ENCODE measurements at places on chromosomes 16 and 17. TPM values are rescaled to one million over a fixed set of nuclear protein-coding genes. Genes with fewer than 3 reads are reported as not detected.

DNA sequence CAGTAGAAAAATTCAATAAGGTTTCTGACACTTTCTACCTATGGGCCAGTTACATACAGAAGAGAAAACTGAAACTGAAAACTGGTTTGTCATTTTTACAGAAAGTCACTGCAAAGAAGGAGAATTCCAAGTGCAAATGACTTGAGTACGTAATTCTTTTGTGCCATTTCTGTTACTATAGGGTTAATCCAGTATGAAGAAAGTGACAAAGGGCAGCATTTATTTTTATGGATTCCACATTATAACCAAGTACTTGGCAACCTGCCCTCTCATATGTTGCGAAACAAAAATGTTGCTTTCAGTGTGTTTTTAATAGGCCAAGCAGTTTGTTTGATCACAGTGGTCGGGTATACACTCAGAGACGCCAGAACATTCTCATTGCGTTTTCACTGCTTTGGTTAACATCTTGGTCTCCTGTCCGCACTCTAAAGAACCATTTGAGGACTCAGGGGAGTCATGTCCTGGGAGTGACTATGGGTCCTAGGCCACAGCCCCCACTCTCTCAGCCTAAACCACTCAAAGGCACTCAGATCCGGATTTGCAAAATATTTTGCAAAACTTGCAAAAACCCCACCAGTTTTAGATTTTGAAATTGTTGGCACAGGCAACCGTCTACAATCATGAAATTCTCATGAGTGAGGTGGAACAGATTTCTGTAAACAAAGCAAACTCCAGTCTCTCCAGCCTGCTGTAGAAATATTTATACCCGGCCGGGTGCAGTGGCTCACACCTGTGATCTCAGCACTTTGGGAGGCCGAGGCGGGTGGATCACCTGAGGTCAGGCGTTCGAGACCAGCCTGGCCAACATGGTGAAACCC is 15.4 kb upstream of the HELZ start:
- DNase-seq = no peak
- no peak overlapping the region for H3K4me3 ChIP-seq
- H3K27ac ChIP-seq = no peak overlapping the region
- no peaks in the 10 kb centered on the region for H3K27me3 ChIP-seq
- peaks cover 8% of the 10 kb centered on the region for H3K4me1 ChIP-seq

The OR4D1 gene
- total RNA-seq = 1.5 TPM

The SLC9A5 gene
- total RNA-seq = 1.4 TPM

The CRYM gene
- not detected for total RNA-seq

DNA sequence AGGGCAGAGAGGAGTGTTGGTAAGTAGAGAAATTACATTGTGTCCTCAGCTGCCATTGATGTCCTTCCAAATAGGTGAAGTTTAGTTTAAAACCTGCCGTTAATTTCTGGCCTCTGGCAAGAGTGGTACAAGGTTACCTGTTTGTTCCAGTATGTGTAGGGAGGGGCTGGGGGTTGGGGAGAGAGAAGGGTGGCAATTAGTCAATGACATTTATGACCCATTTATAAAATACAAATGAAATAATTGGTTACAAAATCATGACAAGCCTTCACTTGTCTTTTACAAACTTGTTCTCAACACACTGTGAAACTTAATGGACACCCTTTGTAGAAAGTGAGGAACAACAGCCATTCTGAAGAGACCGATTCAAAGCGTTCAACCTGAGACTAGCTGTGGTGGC is 281.0 kb downstream of the FTO start:
- H3K4me1 ChIP-seq = no peaks in the 10 kb centered on the region
- no peak for DNase-seq
- no peak overlapping the region for H3K27ac ChIP-seq
- H3K4me3 ChIP-seq = no peak overlapping the region
- H3K36me3 ChIP-seq = no peaks in the 10 kb centered on the region
- H3K27me3 ChIP-seq = no peaks in the 10 kb centered on the region

- peaks cover 7% of the 10 kb centered on the region for H3K27me3 ChIP-seq
- DNase-seq = no peak
- no peak overlapping the region for H3K27ac ChIP-seq
- H3K4me3 ChIP-seq = no peak overlapping the region
- H3K4me1 ChIP-seq = peaks cover 4% of the 10 kb centered on the region
- no peaks in the 10 kb centered on the region for H3K36me3 ChIP-seq
Observed at GRCh38 chr16:17607075-17607509, 136.3 kb upstream of the XYLT1 start.

The NEUROD2 gene
- not detected for total RNA-seq

- H3K36me3 ChIP-seq = no peaks in the 10 kb centered on the region
- no peak overlapping the region for H3K4me3 ChIP-seq
- H3K27ac ChIP-seq = no peak overlapping the region
- no peaks in the 10 kb centered on the region for H3K27me3 ChIP-seq
- DNase-seq = no peak
Observed at GRCh38 chr16:79099716-79100115, 500.8 kb downstream of the MAF start.

GRCh38 chr16:62036101-62036801 is at the start of gene CDH8:
TSS of gene CDH8 (minus strand) at chr16:62036438. CDS start at chr16:62021403, 15,035 bp downstream.
- no peaks in the 10 kb centered on the region for H3K36me3 ChIP-seq
- peaks cover 29% of the 10 kb centered on the region for H3K27me3 ChIP-seq
- DNase-seq = no peak
- H3K4me1 ChIP-seq = no peaks in the 10 kb centered on the region
- H3K4me3 ChIP-seq = no peak within 1 kb of the TSS

The ITGAD gene
- total RNA-seq = not detected

The PTX4 gene
- total RNA-seq = not detected

DNA sequence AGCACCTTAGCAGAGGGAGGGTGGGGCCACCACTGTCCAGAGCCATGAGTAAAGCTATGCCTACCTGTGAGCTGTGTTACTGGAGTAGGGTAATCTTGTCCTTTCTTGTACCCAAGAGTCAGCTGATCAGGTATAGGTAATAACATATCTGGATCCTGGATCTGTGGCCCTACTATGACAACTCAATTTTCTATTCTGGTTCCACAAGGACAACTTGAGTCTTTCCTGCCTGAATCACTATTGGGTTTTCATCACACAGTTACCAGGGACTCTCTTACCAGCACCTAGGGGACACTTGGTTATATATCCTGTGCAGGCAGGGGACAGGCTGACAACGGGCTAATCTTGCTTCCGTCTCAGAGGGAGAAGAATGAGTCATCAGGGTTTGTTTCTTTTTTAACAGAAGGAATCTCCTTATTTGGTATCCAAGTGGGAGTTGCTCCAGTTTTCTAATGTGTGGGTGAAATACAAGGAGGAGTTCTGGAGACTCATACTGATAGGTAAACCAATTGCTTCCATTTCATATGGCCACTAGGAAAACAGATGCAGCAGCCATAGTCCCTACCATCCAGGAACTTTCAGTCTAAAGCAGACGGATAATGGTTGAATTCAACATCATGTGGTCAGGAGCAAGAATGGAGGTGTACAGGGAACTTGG is 6.8 kb downstream of the ZNF267 start:
- no peaks in the 10 kb centered on the region for H3K27me3 ChIP-seq
- H3K4me3 ChIP-seq = no peak overlapping the region
- peak overlapping the region; percentile 22 for H3K27ac ChIP-seq
- H3K36me3 ChIP-seq = peaks cover 5% of the 10 kb centered on the region
- peaks cover 42% of the 10 kb centered on the region for H3K4me1 ChIP-seq

DNA sequence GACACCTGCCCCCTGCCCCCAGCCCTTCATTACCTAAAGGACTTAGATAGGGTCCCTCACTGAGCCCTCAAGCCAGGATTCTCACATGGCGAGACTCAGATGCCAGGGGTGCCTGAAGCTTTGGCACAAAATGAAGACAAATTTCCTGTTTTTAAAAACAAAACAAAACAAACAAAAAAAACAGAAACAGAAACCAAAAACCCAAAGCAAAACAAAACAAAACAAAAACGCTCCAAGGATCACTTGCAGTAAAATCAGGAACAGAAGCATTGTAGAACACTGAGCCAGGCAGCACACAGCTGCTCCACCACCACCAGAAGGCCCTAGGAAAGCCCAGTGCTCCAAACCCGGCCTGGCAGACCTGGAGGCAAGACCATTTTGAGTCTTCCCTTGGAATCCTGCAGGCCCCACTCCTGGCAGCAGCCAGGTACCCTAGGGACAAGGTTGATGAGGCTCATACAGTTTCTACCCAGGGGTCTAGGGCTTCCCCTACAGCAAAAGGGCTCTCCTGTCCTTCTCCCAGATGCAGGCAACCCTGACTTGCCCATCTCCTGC is 20.8 kb downstream of the MYO18A start:
- no peaks in the 10 kb centered on the region for H3K4me1 ChIP-seq
- no peaks in the 10 kb centered on the region for H3K36me3 ChIP-seq
- H3K4me3 ChIP-seq = no peak overlapping the region
- DNase-seq = no peak

DNA sequence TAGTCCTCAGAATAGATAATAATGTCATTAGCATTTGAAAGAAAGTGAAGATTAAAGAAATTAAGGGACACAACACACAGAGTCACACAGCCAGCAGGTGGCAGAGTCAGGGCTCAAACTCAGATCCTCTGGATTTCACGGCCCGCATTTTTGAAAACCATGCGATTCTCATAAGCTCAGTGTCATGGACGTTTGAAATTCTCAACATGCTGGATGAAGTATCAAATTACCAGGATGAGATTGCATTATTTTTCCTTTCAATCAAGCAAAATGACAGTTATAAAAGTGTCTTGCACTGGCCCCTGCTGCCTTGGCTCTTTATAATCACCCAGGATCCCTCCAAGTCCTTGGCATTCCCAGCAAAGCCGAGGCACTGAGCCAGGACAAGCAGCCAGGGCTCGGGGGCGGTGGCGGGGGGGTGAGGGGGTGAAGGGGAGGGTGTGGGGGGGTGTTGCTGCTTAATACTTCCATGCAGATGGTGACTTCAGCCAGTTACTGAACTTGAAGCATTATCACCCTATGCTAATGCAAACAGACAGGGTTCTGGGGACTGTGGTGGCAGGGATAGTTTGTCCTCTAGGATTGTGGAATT is 6.6 kb upstream of the BMERB1 start:
- H3K4me3 ChIP-seq = no peak overlapping the region
- no peak overlapping the region for H3K27ac ChIP-seq
- no peaks in the 10 kb centered on the region for H3K27me3 ChIP-seq
- peak; percentile 46 for DNase-seq

The ERN2 gene
- not detected for total RNA-seq

- H3K27me3 ChIP-seq = peaks cover 94% of the 10 kb centered on the region
- no peak for DNase-seq
- H3K27ac ChIP-seq = no peak overlapping the region
- no peaks in the 10 kb centered on the region for H3K4me1 ChIP-seq
- no peaks in the 10 kb centered on the region for H3K36me3 ChIP-seq
Observed at GRCh38 chr16:75252946-75253911, 1.8 kb upstream of the BCAR1 start.
